ENCODE measurements at places on chromosomes 1 and 21.

- no peak for DNase-seq
These were observed 47.2 kb downstream of the SLC66A1 start for GRCh38 chr1:19359357-19359756.

- DNase-seq: no peak
These were observed 16.4 kb downstream of the CCN1 start for GRCh38 chr1:85596947-85597346.

DNA sequence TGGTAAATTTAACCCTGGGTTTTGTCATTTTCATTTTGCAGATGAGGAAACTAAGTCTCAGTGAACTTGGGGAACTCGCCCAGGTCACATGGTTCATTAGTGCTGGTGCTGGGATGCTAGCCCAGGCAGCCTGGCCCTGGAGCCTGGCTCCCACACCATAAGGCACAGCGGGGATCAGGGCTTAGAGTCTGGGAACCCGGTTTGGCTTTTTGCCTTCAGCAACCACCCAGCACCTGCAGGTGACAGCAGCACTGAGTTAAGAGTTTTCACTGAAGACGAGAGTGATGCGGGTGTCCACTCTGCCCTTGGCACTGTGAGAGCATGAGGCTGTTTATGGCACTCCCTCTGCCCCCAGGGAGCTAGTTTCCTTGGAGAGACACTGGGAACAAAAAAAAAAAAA, 18.4 kb upstream of the CD101 start:
- DNase-seq: no peak

DNA sequence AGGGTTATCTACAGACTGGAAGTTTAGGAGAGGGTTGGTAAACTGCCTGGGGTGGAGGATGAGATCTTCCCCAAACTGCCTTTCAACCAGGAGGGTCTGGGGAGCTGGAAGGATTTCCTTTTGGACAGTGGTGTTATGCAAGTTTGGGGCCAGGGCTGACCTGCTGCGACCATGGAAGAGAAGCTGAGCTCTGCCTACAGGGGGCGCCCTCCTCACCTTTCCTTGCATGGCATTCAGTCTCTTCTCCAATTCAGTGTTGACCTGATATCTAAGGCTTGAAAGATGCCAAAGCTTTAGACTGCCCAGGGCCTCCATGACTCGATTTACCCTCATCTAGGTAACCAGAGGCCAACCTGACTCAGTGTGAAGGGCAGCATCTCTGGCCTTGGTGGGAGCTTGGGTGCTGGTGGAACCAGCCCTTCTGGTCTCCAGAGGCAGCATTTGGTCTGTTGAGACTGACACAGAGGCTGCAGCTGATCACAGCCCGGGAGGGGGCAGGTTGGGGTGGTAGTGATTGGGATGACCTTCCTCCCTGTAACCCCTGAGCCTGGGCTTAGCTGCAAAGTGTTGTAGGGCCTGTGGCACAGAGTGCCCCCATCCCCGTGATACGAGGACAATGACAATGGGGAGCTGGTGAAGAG, 170.0 kb downstream of the GRIK3 start:
- DNase-seq: no peak

DNA sequence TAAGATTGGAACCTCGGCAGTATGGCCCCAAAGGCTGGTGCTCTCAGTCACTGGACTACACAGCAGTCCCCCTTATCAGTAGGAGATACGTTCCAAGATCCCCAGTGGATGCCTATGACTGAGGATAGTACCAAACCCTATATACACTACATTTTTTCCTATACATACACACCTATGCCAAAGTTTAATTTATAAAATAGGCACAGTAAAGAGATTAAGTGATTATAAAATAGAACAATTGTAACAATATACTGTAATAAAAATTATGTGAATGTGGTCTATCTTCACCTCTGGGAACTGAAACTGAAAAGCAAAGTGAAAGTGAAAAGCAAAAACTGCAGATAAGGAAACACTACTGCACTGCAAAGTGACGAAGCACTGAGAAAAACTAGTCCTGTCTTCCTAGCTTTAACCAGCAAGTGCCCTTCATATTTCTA, 96.8 kb downstream of the INTS7 start:
- no peak for DNase-seq

GRCh38 chr1:208907790-208908189, 663.6 kb upstream of the PLXNA2 start:
- no peak for DNase-seq

- peak; percentile 16 for DNase-seq
These were observed 56.2 kb upstream of the RASAL2 start for GRCh38 chr1:178037510-178038253.

DNA sequence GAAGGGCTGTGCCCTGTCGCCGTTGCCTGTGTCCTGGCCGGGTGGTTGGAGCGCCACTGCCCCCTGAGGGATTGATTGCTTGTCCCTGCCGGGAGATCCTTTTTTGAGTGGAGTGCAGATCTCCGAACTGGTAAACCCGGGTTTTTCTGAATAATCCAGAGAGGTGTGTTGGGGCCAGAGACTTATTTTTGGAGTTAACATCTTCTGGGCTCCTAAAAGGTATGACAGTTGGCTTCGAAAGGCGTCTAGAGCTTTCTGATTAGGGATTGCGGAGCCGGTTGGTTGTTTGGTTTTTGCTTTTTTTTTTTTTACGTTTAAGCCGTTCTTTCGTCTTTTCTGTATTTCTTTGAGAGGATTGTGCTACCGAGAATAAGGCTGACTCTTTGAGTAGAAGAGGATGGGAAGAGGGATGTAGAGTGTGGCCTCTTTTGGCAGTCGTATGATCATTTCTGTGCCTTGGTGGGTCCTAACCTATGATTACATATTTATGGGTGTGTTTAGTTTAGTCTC, 756 bp downstream of the RLF start:
- no peak for DNase-seq

DNA sequence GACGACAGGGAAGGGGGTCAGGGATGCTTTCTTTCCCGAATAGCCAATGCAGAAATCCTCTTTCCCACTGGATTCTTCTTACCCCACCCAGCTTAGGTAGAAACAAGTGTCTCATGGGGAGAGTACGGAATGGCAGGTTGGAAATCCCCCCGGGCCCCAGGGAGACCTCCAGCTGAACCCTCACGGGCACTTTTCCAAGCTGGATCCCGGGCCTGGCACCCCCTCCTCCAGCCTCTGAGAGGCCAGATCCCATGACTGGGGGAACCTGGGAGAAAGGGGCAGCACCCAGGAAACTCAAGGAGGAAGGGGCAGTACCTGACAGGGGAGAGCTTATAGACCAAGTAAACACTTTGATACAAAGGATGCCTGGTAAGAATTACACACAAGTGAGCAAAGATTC, 1.3 kb downstream of the PKP1 start:
- no peak for DNase-seq

DNA sequence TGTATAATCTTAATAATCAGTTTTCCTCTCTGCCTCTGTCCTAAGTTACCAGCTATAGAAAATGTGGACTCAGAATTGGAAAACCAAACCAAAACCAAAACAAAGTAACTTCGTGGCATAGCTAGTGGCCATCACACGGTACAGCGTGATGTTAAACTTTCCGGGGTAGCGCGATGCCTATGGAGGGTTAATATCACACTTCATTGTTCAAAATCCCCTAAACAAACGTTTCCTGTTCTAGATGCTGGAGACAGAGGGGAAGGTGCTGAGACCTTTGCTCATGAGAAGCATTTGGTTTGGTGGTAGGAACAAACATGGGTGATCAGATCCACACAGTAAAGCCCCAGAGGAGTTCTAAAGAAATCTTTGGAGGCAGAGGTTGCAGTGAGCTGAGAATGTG, 4.9 kb downstream of the AADACL4 start:
- DNase-seq: no peak

- DNase-seq: no peak
These were observed 39.5 kb downstream of the LBR start for GRCh38 chr1:225388372-225388771.

- DNase-seq: no peak
These were observed 94.5 kb downstream of the EPHB2 start for GRCh38 chr1:22804969-22805671.

- DNase-seq: no peak
These were observed 5.8 kb upstream of the NDUFV3 start for GRCh38 chr21:42887326-42887725.

- DNase-seq: no peak
These were observed 14.4 kb downstream of the FHAD1 start for GRCh38 chr1:15261155-15262002.

DNA sequence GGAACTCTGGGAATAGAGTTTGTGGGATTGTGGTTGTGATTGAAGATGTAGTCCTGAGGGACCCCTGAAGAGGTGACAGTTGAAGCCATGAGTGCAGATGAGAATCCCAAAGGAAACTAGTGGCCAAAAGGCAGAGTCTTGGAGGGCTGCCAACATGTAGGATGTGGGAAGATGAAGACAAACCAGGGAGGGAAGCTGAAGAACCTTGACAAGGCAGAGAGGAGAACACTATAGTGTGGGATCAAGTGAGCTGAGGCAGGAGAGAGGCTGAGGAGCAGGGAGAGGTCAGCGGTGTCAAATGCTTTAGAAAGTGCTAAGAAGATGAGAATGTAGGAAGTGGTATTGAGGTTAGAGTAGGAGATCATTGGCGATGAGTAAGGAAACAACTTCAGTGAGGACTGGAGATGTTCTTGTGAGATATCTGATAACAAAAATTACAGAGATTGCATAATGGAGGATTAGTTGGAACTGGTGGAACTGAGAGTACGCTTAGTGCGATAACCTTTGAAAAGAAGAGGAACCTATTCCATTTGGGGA, 88.5 kb upstream of the VCAM1 start:
- DNase-seq: peak; percentile 54

- peak; percentile 3 for DNase-seq
These were observed 49.2 kb upstream of the TEKT2 start for GRCh38 chr1:36034692-36035091.

Data from HFF-Myc (cell line).